Renal cortex interstitium (tissue), 15 donors: ENCODE measurements at places on chromosomes 3 and 15. TPM values are rescaled to one million over a fixed set of nuclear protein-coding genes. Genes with fewer than 3 reads are reported as not detected.

The DOCK3 gene
- 2.2 TPM for polyA plus RNA-seq

The TMEM115 gene
- polyA plus RNA-seq, result 39.4 TPM

The TRIM71 gene
- polyA plus RNA-seq, result 8.5 TPM

The CLEC3B gene
- polyA plus RNA-seq, result 22.7 TPM

The UPK1B gene
- polyA plus RNA-seq, result 9.1 TPM

The CCR4 gene
- 0.20 TPM for polyA plus RNA-seq

The SUCNR1 gene
- polyA plus RNA-seq, result 11.9 TPM

The PIGBOS1 gene
- 19.1 TPM for polyA plus RNA-seq

The SPSB4 gene
- 20.0 TPM for polyA plus RNA-seq

The TIGIT gene
- polyA plus RNA-seq, result 0.20 TPM

The RFC4 gene
- 65.0 TPM for polyA plus RNA-seq

The SPRED1 gene
- polyA plus RNA-seq, result 33.6 TPM

GRCh38 chr15:80026754-80027153 lies 32.7 kb upstream of the ZFAND6 start:
- no peak for DNase-seq

- DNase-seq, result no peak
Observed at GRCh38 chr15:69311319-69311721, 12.6 kb downstream of the PAQR5 start.

DNA sequence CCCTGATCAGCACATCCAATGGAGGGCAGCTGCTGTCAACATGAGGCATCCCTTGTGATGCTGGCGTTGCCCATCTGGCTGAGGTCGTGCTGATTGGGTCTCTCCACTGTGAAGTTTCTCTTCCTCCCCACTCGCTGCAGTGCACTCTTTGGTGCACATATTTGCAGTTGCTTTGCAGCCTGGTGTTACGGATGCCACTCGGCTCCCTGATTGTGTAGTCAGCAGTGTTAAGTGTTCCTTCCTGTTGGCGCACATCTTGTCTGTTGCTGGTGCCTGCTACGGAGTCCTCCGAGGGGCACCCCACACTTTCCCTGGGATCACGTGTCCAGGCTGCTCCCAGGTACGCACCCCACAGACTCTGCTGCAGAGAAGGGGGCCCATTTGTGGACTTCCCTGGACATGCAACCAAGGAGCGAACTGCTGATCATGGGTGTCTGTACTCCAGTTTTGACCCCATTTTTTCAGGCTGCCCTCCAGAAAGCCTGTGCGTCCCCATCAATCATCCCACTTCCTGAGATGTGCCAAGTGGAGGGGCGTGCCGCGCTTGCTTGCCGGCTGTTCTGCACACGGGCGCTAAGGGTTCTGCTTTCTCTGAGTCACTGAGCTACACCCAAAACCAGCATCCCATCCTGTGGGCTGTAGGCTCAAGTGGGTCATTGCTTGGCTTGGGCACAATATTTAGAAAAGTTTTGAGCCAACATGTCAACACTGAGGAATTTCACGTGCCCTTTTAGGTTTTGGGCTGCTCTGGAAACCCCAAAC lies 98.6 kb downstream of the FBLN2 start:
- no peak for DNase-seq

GRCh38 chr3:31562525-31562924 lies 29.8 kb downstream of the STT3B start:
- DNase-seq, result no peak

DNA sequence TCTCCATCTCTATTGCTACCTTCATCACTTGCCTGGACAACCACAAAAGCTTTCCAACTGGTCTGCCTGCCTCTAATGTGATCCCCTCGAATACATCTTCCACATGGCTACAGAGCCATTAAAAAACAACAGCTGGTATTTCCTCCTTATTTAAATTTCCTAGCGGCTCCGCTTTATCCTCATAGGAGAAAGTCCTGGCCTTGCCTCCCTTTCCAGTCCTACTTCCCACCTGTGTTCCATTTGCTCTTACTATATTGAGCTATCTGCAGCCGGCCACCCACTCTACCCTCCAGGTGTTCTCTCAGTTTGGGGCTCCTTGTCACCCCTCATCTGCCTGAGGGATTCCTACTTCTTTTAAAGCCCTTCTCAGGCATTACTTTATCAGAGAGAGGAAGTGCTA lies 49.7 kb upstream of the TSPAN3 start:
- DNase-seq, result no peak

DNA sequence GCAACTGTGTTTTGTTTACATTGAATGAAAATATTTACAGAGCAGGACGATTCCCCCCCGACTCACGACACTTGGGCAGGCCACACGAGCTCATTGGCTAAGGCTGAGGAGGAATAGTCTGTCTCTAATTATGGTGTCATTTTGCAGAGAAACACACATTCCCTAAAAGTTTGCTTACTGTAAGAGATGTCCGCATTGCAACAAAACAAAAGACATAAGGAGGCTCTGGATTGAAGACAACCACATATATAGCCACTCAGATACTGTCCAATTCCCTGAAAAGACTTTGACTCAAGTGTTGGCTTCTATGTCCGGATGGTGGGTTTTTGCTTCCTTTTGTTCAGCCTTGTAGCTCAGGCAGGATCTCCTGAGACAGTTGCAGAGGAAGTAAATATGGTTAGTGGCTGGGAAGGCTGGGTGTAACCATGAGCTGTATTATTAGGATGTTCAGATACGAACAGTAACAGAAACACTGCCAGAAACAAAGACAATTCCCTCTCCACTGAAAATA lies 170.4 kb downstream of the KLHL25 start:
- no peak for DNase-seq

DNA sequence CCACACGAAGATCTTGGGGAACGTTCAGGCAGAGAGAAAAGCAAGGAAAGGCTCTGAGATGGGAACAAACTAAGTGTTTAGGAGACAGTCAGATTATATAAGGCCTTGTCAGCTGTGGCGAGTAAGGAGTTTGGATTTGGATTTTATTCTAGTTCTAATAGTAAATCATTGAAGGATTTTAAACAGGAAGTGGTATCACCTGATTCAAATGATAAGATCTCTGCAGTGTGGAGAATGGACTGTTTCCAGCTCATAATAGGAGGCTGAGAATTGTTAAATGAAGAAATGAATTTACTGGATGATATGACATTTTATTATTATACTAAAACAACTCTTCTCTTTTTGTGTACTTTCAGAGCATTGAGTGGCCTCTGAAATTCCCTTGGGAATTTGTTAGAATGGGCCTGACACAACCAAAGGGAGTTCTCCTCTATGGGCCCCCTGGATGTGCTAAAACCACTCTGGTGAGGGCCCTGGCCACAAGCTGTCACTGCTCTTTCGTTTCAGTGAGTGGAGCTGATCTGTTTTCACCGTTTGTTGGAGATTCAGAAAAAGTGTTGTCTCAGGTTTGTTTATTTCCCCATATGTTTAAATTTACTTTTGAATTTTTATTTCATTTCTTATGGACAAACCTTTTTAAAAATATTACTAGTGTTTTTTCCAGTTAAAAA lies 36.0 kb upstream of the GATM start:
- DNase-seq, result no peak

DNA sequence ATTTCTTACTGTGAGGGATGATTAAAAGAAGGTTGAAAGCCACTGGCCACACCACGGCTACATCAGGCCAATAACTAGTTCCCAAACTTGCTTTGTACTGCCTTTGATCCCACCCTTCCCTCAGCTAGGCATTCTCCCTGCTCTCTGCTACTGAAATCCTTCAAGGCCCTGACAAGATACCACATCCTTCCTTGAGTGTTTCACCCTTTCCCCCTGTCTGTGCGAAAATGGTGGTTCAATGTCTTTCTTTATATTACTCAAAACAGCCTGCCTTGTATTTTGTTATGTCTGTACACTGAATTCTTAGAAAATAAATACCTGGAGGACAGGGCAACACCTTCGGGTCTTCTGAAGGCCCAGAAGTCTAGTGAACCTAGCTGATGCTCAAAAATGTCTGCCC lies 932 bp upstream of the VPS8 start:
- DNase-seq, result no peak

DNA sequence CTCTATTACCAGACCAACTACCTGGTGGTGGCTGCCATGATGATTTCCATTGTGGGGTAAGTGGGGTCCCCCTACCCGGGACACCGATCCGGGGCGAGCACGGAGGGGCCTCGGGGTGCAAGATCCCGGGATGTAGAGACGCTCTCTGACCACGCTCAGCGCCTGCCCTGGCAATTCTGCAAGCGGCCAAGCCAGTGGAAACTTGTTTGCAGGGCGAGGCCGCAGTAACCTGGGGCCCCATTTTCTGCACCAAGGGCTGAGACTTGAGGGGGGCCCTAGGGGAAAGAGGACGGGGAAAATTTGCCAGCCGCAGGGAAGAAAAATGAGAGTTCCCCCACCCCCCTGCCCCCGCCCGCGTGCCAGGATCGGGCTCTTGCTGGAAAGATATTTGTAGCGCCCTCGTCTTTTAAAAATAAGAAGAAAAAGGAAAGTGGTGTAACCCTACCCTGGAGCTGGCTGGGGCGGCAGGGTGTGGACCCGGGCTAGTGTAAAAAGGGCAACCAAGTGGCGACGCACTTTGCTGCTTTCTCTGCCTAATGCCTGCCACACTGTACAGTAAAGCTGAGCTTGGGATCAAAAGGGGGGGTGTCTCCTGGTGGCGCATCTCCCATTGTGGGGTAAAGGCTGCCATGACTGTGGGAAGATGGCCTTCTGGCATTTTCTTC lies 563 bp downstream of the ARL6IP5 start:
- no peak for DNase-seq

DNA sequence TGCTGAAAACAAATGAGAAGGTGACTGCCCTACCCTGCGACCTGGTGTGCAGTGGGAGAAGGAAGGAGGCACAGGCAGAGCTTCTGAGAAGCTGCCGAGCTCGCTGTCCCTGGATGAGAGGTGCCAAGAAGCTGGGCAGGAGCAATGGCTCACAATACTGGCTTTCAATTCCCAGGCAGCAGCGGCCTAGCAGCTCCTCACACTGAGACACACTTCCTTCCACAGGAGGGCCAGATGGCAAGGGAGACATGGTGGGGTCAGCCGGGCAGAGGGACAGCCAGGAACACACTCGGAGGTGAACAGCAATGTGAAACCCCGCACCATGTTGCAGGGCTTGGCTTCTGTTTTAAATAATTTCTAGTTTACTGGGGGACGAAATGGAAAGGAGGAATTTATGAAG lies 314.6 kb downstream of the EPHB1 start:
- DNase-seq, result no peak

DNA sequence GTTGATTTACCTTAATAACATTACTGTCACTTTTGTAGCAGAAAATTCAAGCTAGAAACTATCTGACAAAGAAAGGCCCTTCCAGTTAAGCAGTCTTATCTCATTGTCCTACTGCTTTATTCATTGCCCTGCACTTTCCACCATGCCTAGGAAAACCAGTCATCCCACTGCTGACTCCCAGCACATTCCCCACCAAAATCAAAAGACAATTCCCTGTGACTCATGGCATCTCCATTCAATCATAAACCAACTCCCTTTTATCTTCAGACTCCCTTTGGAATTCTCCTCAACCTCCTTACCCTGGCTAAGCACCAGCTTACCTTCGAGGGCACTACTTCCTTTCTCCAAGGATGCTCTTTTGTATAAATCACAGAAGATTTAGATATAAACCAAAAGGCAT lies 184.3 kb downstream of the PLCH1 start:
- no peak for DNase-seq

GRCh38 chr3:45803252-45803935 lies 7.1 kb upstream of the SLC6A20 start:
- no peak for DNase-seq

- no peak for DNase-seq
Observed at GRCh38 chr3:157175691-157176507, 16.0 kb upstream of the CCNL1 start.

DNA sequence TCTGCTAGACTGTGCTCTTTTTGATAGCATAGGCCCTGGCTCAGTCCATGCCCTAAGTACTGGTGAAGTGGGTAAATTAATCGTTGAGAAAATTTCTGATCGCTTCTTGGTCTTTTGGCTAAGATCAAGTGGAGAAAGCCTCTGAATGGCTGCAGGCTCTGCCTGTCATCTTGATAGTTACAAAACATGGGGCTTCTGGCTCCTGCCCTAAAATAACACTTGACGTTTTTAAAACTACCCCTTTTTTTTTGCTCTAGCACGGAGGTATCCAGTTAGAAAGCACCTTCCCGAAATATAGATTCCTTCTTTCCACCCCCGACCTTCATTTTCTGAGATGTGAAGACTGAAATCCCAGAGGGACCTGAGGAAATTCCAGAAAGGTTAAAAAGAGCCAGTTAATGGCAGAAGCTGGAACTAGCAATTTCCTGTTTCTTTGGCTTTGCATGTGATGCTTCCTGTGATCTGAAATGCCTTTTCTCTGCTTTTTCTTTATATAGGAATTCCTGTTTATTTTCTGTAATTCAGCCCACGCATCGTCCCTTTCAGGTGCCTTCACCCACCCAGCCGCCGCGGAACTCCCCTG lies 799 bp upstream of the C2CD4B start:
- DNase-seq, result no peak

- no peak for DNase-seq
Observed at GRCh38 chr3:128210711-128211110, 57.4 kb downstream of the EEFSEC start.

- DNase-seq, result no peak
Observed at GRCh38 chr3:72154391-72155335, 369.7 kb upstream of the PROK2 start.

DNA sequence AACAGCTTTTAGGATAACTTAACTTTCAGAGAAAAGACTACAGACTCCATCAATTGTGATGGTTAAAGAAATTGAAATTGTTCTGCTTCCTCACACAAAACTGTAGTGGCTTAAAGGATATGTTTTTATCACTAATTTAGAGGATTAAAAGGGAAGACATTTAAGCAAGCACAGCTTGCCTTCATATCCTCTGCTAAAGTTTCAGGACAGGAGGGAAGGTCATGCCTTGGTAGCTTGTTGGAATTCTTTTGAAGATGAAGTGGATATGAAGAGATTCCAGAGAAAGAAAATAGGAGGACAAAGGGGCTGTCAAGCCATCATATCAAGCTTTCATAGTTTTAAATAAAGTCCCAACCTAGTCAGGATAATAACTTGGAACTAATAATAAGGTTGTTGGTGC lies 33.1 kb downstream of the CCDC80 start:
- DNase-seq, result no peak

- DNase-seq, result no peak
Observed at GRCh38 chr15:101153801-101154656, 97.8 kb downstream of the CHSY1 start.

DNA sequence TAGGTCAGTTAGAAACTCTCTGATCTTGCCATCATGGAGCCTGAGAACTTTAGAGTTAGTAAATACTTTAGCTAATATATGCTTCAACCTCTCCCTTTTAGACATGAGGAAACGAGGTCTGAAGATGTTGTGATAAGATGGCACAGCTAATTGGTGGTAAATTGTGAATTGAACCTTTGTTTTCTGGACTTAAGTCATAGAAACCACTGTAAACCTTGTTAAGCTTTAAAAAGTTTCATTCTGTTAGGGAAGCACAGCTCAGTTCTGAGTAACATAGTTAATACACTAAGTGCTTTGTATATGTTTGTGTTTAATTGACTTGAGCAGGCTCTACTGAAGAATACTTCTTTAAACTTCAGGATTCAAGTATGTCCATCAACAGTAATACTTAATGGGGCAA lies 108.6 kb downstream of the AKAP13 start:
- DNase-seq, result no peak

DNA sequence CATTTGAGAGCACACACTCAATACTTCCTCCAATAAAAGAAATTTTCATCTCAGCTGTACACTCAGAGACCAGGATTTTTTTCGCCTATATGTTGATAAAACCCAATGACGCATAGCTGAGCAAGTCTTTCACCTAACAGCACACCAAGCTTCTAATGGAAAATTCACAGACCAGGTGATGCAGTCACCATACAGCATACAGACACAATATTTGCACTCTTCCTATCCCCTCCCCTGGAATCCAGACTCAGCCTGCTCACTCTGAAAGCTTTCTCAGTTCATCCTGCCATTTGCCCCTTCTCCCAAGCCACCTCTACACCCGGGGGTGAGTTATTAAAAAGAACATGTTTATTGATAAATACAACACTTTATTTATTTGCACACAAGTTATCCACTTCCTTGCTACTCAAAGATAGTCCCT lies 1.7 kb downstream of the TBC1D5 start:
- no peak for DNase-seq
